Midbrain (tissue), 1 donor: ENCODE measurements at places on chromosomes 13 and 19.
A peak's percentile ranks its signal among the peaks of the same experiment; 100 is the strongest.

- peak; percentile 76 for DNase-seq
Observed at GRCh38 chr13:48580185-48580803, 47.4 kb upstream of the RCBTB2 start.

- DNase-seq: no peak
Observed at GRCh38 chr13:95146486-95146885, 154.8 kb downstream of the ABCC4 start.

DNA sequence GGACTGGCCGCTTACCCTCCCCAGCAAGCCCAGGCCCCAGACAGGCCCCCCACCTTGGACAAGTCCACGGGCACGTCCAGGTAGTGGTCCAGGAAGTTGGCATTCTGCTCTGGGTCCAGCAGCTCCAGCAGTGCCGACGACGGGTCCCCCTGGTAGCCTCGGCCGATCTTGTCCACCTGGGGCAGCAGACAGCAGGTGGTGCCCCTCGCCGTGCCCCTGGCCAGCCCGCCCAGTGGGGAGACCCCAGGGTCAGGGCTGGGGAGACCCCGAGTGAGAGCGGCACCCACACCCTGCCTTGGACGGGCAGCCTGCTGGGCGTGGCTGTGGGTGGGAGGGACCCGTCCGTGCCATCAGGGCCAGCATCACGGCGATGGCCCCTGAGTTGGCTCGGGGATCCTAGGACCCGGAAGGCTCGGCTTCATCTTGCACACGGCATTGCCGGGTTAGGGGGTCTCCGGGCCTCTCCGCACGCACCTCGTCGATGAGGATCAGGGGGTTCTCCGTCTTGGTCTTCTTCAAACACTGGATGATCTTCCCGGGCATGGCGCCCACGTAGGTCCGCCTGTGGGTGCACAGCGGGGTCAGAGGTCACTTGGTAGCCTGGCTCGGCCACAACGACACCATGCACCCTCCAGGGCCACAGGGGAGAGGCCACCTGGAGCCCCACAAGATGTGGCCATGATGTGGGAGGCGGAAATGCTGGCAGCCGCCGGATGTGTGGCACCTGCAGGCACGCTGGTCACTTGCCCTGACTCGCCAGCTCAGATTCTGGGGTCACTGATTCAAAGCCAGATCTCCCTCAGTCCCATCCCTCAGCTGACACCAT lies 6.3 kb downstream of the RPL36 start:
- no peak for DNase-seq

DNA sequence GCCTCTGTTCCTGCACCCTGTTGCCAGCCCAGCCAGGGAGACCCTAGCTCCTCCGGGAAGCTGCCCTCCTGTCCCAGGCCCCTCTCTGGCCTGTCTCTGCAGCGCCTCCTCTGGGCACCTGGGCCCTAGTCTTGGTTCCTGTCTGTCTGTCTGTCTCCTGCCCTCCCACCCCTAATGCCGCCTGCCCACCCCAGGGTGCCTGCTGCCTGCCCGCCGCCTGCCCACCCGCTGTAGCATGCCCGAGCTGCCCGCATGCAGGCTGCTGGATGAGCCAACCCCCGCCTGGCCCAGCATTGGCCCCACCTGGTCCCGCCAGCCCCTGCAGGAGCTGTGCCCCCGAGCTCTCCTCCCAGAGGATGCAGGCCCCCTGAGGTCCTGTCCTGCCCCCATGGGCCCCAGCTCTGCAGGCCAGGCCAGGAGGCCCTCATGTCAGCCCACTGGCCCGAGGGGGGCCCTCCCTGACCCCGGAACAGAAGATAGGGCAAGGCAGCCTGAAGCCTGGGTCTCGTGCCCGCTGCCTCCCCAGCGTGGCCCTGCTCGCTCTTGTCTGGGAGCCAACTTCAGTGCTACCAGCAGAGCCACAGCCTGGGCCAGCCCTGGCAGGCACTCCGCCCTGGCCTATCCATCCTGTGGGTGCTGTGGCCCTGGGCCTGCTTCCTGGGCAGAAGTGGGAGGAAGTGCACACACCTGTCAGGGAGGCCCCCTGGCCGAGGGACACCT lies 5.2 kb downstream of the MAP2K7 start:
- DNase-seq: no peak

DNA sequence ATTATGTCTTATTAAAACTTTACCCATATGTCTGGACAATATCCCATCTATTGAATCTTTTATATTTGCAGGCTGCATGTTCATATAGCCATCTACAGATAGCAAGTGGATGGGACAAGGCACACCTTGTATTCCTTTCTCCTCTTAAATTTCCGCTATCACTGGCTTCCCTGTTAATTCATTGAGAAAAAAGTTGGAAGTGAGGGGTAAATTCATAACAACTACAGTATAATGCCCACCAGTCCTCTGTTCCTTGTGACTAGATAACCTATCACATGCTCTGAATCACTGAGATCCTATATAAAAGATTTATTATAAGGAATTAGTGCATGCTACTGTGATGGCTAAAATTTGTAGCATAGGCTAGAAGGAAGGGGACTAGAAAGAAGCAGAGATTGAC lies 1005.8 kb upstream of the ATXN8OS start:
- no peak for DNase-seq

- DNase-seq: no peak
Observed at GRCh38 chr19:49872245-49873128, 4.7 kb downstream of the AKT1S1 start.

DNA sequence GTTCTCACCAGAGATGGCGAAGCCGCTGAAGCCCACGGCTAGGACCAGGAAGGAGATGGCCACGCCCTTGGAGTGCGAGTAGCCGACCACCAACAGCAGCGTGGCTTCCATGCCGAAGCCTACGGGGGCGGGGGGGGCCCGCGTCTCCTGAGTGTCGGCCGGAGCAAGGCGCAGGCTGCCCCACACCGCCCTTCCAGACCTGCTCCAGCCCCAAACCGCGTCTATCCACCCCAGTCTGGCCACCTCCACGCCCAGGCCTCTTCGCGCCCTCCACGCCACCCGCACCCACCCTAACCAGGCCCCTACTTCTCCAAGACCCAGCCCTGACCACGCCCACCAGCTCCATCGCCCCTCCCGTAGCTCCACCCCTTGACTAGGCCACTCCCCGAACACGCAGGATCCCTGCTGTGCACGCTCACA lies 6.2 kb downstream of the GFY start:
- no peak for DNase-seq

GRCh38 chr19:7506385-7507328 lies 9.2 kb upstream of the ZNF358 start:
- peak; percentile 13 for DNase-seq

GRCh38 chr13:98520674-98521449 lies 56.0 kb downstream of the STK24 start:
- DNase-seq: no peak

DNA sequence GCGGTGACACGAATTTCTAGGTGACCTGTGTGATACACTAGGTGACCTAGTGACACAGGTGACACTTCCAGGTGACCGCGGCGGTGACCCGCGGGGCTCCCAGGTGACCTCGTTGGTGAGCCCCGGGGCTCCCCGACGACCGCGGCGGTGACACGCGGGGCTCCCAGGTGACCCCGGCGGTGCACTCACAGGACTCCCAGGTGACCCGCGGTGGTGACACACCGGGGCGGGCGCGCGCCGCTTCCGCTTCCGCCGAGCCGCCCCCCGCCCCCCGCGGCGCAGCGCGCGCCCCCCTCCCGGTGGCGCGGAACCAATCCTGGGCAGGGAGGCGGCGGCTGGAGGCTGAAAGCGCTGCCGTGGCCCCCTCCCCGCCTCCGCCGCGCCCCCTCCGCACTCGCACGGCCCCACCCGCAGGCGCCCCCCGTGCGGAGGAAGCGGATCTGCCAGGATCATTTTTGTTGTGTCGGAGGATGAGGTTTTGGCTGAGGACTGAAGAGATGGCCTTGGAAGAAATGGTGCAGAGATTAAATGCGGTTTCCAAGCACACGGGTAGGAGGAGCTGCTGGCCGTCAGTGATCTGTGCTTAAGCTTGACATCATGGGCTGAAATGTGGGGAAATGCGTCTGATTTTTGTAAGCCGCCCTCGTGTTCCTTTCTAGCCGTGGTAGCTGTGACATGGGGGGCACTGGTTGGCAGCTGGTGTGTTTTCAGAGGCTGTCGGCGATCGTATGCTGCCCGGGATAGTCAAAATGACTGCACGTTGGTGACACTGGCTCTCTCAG lies at the start of gene MCF2L:
TSS of gene MCF2L (plus strand) at position 305 of the 782 bp plus-strand sequence. CDS start at position 471, 166 bp downstream.
- peak; percentile 33 for DNase-seq

- DNase-seq: peak; percentile 9
Observed at GRCh38 chr13:77810430-77810829, 108.2 kb downstream of the EDNRB start.

GRCh38 chr19:45311621-45312020 lies 11.1 kb downstream of the CKM start:
- DNase-seq: no peak

DNA sequence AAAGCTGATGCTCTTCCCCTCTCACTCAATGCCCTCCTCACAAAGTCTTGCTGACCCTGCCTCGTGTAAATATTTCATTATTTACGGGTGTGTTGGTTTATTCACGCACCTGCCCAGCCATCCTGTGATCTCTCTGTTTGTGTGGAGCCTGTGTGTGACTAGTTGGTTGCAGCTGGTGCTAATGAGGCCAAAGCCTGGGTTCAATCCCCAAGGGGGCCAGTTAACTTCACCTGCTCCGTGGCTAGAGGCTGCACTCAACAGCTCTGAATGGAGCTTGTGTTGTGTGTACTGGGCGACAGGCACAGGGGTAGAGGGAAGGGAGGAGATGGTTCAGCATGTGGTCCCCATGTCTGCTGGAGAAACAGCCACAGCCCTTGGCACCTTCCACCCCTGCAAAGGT lies 109.5 kb downstream of the DNAJC15 start:
- no peak for DNase-seq

- no peak for DNase-seq
Observed at GRCh38 chr19:14135985-14136508, 342 bp downstream of the ASF1B start.

- peak; percentile 27 for DNase-seq
Observed at GRCh38 chr13:28568286-28568685, 73.4 kb upstream of the FLT1 start.
